ENCODE measurements at places on chromosomes 7 and 10.

DNA sequence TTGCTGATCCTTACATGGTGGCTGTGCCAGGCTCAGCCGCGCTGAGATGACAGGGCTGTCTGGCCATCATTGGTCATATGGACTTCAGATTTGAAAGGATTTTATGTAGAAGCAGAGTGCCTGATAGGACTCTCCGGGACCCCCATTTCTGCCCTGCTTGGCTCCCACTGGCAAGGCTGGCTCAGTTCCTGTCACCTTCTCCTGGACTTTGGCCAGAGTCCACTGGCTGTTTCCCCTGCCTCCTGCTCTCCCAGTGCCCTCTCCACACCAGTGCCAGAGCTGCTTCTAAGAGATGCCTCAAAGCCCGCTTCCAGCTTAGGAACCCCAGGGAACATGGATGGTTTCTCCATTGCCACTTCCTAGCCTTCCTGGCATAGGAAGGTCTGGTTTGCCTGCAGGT, 5.1 kb upstream of the SH2D4B start:
- no peak for DNase-seq

DNA sequence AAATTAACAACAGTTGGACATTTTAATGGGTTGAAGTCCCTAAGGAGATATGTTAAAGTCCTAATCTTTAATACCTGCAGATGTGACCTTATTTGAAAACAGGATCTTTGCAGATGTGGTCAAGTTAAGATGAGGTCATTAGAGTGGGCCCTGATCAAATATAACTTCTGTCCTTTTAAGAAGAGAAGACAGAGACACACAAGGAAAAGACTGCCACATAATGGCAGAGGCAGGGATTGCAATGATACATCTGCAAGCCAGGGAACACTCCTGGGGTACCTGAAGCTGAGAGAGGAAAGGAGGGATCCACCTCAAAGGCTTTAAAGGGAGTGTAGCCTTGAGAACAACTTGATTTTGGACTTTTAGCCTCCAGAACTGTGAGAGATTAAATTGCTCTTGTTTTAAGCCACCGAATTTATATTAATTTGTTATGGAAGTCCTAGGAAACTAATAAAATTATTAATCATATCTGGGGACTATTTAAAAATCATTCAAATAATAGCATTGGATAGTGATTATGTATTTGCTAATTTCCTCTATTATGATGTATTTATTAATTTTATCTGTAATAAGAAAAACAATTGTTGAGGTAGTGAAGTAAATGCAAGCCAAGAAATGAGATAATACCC, 700.0 kb upstream of the PCDH15 start:
- no peak for DNase-seq

DNA sequence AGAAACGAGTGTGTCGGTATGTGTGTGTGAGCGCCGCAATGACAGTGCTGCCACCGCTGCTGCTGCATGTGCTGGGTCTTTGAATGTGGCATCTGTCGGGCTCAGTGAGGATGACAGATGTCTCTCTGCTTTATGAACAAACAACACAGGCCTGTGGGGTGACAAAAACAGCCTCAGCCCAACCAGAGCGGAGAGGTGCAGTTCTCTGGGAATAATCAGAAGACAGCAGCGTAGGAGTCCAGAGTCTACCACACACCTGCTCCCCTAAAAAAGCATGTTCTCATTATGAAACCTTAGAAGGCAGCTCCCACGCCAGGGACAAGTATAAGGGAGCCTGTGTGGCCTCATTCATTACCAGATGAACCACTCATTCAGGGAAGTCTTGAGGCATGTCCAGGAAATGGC, 278.3 kb downstream of the KCNMA1 start:
- no peak for DNase-seq

DNA sequence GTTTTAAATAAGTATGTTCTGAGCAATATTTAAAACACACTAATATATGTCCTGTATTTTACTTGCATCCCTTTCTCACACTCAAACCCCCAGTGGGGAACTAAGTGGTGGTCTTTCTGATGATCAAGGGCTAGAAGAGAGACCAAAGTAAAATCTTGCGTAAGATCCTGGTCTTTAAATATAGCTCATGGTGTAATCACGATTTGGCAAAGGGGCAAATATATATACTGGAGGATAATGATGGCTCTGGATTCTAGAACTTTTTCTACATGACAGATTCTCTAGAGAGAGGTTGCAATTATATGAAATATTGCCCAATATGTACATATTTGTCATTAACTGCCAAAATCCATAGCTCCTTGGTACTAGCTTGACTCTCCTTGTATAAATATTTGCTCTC, 438.3 kb downstream of the NXPH1 start:
- DNase-seq, result no peak

DNA sequence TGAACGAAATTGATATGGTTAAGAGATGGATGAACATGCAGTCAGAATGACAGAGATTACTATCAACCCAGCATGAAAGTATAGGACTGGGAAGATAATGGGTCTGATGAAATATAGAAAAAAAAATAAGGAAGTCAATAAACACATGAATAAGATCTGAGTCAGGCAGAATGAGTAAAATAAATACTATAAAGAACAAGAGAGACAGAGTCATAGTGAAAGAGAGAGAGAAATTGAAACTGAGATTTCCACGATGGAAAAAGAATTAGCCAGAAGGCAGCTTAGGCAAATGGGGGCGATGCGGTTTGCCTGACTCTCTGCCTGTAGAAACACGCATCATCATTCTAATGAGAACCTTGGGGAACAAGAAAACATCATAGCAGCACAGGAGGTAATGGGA, 26.6 kb downstream of the SEMA3D start:
- DNase-seq, result no peak

DNA sequence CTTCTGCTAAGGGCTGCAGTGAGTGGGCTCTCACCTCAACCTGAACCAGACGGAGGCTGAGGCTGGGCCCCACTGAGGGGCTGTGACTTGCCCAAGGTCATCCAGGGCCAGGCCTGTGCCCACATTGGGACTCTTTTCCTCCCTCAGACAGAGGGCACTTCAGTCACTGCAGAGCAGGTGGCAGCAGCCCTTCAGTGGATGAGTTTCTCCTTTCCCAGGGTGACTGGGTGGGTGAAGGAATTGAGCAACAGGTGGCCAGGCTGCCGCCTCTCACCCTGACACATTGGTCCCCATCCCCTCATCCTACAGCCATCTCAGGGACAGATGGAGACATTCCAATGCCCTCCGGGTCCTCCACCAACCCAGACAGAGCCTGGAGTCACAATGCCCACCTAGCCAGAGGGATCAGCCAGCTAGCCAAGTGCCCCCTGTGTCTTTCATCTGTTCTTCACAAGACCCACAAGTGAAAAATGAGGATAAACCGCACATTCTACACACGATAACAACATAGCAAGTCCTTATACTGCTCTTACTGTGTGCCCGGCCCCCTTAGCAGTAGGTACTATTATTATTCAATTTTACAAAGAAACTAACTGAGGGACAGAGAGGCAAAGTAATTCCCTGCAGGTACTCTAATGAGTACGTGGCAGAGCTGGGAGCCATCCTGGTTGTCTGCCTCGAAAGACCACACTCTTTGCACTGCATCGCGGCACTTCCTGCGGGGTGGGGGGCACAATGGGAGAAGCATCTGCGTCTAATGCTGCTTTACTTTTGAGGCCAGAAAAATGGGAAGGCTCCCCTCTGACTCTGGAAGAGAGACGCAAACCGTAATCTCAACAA, 1.7 kb upstream of the SLC18A3 start:
- DNase-seq, result no peak

DNA sequence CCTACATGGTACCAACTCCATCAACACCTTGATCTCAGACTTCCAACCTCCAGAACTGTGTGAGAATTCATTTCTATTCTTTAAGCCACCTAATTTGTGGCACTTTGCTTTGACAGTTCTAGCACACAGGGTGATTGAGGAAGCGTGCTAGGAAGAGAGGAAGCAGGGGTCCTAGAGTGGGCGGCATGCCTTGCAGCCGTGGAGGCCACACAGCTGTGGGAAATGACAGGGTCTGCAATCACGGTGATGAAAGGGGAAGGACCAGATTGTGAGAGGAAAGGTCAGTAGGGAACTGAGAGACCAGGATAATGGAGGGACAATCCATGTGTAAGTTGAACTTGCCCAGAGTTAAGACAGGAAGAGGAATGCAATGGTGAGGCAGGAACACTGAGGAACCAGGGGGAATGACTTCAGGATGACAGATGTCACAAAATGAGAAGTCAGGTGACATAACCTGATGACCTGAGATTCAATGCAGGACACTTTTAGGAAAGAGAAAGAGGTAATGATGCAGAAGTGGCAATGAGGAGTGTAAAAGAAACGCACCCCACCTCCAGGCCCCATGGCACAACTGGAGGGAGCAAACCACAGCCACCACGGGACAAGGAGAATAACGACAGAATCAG, 87.3 kb upstream of the PIK3CG start:
- DNase-seq, result no peak

GRCh38 chr10:123377883-123378282, 223.7 kb downstream of the BUB3 start:
- no peak for DNase-seq

- no peak for DNase-seq
Observed at GRCh38 chr7:36726311-36726710, 2.0 kb upstream of the AOAH start.

GRCh38 chr10:63767138-63767801, 246.1 kb downstream of the REEP3 start:
- DNase-seq, result no peak

DNA sequence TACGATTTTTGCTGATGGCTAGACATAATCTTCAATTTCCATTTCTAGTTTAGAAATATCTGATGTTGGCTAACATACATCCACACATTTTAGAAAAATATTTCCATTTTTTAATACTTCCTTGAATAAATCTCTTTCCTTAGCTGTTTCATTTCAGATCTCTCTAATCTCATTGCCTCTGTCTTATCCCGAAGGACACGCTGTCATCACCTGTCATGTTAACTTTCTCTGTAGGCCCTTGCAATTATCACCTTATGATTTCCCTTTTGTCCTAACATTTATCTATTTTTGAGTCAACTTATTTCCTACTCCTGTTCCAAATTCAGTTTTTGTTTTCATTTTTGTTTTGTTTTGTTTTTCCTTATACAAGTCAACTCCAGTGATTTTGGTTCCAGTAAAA, 173.1 kb upstream of the POM121L12 start:
- no peak for DNase-seq

GRCh38 chr7:117769085-117769484, 104.2 kb downstream of the CTTNBP2 start:
- DNase-seq, result no peak

DNA sequence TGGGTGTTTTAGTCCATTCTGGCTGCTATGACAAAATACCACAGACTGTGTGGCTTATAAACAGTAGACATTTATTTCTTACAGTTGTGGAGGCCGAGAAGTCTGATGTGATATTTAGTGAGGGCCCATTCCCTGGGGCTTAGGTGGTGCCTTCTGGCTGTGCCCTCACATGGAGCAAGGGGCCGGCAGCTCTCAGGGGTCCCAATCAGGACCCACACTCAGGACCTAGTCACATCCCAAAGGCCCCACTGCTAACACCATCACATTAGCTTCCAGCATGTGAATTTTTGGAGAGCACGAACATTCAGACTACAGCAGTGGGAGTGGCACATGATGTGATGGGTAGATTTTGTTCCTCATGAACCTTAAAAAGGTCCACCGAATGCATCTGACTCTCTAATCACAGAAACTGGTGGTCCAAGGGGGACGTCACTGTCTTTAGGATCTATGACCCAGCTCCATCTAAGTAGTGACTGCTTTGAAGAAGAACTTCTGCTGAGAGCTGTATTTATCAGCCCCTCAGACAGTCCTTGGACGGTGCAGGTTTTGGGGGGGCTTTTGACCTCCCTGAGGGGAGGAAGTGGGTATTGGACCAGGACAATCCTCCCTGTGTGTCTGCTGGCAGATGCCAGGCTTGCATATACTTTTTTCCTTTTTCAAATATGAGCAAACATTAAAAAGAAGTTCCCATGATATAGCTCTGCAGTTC, 154.5 kb upstream of the ZNF32 start:
- no peak for DNase-seq

- DNase-seq, result no peak
Observed at GRCh38 chr10:48343921-48344598, 37.6 kb downstream of the MAPK8 start.

DNA sequence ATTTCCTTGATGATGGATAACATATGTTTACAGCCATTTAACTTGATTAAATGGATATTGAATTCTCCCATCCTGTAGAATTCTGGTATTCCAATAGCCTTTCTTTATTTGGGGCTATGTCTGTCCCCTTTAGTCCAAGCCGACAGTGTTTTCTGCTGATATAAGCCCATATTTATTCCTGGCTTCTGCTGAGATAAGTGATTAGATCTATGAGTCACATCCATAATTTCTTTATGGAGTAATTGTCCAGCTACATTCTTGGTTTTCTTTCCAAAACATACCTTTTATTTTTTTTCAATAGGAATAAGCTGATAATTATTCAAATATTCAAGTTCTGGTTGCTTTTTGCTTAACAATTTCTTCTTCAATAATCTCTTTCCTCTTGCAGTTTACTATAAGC, 106.7 kb downstream of the NRG3 start:
- DNase-seq, result no peak

DNA sequence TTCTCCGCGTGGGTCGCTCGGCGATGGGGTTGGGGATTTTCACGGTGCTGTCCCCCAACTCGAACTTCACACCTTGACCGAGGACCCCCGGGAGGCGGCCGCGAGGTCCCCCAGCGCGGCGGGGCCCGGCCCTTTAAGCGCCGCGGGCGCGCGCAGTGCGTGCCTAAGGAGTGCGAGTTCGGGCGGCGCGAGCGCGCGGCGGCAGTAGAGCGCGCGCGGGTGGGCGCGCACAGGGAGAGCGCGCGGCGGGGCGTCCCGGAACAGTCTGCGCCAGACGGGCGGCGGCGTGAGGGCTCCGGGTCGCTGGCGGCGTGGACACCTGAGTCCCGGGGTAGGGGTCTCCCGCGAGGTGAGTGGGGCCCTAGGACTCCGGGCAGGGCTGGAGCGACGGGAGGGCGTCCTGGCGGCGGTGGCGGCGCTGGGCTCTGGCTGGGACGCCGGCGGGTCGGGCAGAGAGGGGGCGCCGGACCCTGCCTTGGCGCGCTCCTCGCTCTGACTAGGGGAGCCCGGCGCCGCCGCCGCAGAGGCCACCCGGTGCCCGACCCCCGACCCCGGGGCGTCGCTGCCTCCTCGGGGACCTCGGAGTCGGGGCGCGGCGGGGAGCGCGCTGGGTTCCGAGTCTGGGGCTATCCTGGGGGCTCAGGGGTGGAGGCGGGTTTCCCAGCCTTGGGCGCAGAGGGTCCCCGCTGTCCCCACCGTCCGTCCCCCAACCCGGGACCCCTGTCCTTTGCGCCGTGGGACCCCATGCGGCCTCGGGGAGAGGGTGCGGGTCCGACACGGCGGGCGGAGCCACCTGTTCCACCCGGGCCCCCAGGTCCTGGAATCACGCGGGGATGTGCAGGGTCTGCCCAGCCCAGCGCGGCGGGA, at the start of gene PROSER2:
Gene PROSER2, plus strand, starts transcription at position 235 of the 867 bp plus-strand sequence. CDS start 28,722 bp downstream, outside the sequence.
- DNase-seq, result no peak

DNA sequence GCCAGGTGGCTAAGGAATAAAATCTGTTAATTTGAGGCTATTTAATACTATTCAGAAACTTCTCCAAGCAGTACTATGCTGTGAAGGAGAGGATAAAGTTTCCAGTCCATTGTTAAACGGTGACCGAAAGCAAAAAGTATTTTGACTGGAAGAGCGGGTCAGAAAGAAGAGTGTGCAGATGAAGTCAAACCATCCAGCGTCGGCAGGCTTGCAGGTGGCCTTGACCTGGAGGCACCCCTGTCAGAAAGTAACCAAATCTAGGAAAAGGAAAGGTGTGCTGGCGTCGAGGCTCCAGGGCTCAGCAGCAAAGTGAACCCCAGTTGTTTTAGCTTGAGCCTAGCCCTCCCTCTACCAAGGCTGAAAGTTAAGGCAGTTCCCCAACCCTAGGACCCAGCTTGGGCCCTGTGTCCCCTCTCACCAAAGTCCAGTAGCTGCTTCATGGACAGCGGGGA, 544 bp downstream of the PDK4 start:
- DNase-seq, result no peak
